ENCODE measurements at places on chromosomes 4 and X.

DNA sequence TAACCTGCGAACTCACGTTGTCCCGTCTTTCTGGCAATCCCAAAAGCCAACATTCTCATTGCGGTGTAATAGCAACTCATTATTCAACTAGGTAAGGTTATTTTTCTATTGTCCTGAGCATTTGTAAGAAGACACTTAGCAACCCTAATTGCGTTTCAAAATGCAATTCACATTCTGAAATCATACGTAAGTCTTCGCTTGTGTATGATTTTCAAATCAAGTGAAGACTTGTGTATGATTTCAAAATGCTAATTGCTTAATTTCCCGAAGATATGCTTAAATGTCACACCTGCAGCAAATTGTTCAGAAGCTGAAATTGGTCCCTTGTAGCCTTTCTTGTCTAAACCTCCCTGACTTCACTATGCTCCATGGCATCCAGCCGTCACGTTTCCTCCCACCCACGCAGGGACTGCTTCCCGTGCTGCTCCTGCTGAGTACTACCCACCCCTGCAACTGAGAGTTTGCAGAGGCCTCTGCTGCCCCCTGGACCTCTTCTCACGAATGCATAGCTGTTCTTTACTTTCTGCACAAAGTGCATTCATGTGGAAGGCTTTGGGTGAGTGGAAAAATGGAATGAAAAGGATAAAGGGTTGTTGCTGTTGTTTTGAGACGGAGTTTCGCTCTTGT, 40.8 kb upstream of the CLDN24 start:
- DNase-seq: no peak

DNA sequence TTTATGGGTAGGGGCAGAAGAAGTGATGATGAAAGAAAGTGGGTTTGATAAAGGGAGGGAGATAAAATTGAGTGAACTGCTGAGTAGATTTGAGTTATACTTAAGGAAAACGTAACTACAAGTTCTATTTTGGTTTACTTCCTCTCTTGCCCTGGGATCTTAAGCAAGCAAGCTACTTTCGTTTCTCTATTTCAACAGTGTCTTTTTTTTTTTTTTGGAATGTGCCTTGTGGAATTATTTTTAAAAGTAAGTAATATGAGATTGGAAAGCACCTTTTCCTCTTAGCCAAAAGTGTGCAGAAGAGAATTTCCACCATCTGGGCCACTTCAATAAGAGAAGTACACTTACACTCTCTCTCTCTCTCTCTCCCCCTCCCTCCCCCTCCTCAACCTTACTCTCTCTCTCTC, 16.0 kb upstream of the C4orf36 start:
- DNase-seq: no peak

GRCh38 chr4:120865985-120866384, 56.5 kb downstream of the PRDM5 start:
- peak; percentile 74 for DNase-seq

DNA sequence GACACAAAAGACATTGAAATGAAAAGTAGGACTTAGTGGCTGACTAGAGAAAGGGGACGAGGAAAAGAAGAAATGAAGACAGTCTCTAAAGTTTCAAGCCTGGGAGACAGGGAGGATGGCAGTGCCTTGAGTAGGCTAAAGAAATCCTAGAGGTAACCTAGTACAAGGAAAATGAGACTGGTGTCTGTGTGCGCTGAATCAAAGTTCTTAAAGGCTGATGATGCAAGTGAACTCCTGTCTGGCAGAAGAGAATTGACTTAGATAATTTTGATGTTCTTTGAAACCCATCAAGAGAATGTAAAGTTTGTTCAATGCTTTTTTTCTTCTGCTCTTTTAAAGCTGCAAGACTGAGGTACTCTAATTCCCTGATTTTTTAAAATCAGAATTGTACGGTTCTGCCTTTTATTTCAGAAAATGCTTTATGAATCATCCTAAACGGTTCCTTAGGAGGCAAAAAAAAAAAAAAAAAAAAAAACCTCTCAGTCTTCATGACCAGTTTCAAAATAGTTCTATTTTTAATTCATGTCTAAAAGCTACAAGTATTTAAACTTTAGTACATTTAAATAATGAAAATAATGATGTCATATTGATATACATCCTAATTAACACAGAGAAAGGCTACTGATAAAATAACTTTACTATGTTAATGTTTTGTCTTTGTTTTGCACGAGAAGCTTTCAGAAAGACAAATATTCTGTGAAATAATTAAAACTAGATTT, 189.8 kb downstream of the PPP3CA start:
- no peak for DNase-seq

- peak; percentile 3 for DNase-seq
These were observed 91.3 kb downstream of the PTPN13 start for GRCh38 chr4:86685401-86685800.

DNA sequence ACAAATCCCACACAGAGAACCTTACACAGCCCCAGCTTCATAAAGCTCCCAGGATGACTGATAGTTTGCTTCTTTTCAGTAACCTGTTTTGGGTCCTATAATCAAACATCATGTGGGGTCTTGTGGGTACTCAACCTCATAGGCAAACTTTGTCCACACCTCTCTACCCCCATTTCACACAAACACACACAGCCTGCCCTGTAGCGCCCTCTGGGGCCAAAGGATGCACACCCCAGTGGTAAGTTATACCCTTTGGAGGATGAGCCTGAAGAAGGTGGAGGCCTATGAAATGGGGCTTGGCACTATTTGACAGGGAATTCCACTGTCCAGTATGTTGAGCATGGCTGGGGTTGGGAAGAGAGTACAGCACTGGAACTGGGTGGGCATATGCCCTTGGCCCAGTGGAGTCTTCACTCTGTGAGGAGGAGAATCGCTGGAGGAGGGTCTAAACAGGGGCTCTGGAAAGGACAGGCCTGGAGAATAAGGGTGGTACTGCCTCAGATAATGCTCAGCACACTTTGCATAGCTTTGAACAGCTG, 30.5 kb upstream of the COL25A1 start:
- DNase-seq: no peak

DNA sequence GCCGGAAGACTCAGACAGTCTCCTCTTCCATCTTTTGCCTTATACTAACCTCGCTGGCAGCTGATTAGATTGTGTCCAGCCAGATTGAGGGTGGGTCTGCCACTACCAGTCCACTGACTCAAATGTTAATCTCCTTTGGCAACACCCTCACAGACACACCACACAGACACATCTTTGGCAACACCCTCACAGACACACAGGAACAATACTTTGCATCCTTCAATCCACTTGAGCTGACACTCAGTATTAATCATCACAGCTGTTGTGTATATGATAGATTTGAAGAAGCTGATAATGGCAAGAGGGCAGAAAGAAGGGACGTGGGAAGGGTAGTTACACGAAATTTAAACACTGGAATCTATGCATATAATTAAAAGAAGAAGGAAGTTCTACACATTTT, 139.5 kb downstream of the ANKRD50 start:
- DNase-seq: no peak

GRCh38 chr4:38162240-38162784, 202.1 kb downstream of the PTTG2 start:
- peak; percentile 7 for DNase-seq

DNA sequence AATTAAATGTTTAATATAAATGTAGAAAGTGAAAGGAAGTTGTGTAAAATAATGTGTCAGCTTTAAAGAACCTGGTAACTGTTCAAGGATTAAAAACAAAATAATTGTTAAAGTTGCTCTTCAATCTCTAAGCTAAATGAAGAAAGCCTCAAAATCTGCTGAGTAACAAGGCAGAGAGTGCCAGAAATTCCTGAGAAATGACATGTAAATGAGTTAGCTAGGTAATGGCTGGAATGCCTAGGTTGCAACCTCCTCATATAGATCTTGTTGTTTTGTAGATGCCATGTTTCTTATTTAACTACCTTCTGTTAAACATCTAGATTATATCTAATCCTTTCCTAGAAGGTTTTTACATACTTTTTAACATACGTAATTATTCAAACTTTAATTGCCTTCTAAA, 763.6 kb upstream of the AGA start:
- DNase-seq: no peak

DNA sequence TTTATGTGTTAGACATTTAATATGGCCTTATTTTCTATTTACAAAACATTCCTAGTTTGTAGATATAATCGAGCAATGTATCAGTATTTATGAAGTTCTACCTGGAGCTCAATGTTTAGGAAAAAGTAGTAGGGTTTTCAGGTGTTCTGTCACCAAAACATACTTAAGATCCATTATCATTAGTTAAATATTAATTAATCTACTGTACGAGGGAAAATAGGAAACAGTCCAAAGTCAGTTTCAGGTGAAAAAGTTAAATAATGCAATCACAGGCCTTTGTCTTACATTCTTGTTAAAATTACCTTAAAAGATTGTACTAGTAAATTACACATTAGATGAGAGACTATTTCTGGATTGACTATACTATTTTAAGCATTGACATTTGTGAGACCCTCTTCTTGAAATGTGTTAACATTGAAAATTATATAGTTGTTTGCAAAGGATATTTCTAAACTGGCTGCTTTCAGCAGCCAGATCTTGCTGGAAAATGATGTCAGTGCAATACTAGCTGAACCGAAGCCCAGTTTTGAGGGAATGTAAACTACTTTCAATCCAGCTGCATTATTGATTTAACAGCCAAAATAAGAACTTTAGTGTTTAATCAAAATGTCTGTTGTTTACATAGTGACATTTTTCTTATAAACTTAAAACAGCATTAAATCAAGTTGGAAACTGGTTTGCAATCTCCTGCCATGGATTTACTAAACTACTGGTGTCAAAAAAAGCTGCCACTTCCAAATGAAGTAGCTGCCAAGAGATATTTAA, 19.3 kb downstream of the GUCY1B1 start:
- DNase-seq: no peak

- DNase-seq: no peak
These were observed 18.7 kb upstream of the ZNF185 start for GRCh38 chrX:152878976-152879755.

DNA sequence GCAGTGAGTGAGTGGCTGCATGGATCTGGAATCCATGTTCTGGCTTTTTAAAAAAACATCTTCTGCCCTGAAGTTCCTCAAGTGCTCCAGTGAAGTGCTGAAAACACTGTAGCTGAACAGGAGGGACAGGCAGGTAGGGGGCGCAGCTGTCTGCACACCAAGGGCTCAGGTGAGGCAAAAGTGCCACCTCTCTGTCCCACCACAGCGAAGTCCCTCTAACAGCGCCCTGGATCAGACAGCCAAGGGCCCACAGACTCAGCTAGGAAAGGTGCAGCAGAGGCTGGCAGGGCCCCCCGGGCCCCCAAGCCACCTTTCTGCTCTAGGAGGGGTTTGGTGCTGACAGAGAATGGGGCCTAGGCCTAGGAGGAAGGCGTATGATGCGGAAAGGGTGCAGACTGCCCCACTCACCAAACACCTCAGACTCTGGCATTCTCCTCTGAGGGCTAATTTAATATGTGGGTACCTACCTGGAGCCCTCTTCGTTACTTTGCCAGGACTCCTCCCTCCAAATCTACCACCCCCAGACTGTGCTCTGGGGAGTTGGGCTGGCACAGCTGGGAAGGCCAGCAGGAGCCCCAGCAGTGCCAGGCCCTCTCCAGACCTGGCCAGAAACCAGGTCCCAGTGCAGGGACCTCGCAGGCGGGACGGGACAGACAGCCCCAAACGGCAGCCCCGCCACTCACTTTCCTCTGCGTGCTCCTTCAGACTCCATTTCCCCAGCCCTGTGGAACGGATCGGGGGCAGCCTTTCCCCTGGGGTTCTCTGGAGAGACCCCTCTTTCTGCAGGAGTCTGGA, 73.7 kb downstream of the ENPP6 start:
- DNase-seq: no peak

GRCh38 chr4:36763814-36764213, 480.7 kb upstream of the NWD2 start:
- DNase-seq: no peak

DNA sequence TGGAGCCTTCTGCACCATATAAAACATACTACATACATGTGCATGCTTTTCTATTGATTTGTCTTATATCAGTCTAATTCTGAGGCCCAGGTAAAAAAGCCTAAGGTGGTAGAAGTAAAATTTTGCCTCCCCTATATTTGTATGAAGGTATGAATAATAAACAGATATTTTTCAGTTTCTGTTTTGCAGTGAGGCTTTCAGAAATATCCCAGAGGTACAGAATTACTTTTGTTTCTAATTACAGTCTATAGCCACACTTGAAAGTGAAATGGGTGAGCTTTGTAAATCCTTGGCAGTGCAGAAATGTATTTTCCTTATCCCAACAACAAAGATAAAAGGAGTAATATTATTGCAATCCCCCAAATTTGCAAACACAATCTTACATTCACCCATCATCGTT, 59.5 kb downstream of the DDX60 start:
- no peak for DNase-seq

GRCh38 chr4:75545526-75545925, 10.3 kb upstream of the ODAPH start:
- DNase-seq: no peak

DNA sequence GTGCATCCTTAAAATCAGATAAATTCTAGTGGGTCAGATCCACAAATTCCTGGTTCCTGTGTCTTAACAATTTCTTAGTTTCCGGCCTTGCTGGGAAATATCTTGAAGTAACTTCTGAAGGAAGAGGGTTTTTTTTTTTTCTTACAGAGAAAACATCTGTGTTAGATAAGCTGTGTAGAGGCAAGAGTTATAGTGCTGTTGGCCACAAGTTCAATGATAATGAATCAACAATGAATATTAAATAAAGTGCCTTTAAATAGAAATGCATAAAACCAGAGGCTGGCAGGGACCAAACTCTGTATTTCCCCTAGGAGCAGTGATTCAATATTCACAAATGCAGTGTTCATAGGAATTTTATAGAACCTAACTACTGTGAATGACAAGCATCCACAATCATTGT, 711.9 kb upstream of the ATOH1 start:
- DNase-seq: no peak

DNA sequence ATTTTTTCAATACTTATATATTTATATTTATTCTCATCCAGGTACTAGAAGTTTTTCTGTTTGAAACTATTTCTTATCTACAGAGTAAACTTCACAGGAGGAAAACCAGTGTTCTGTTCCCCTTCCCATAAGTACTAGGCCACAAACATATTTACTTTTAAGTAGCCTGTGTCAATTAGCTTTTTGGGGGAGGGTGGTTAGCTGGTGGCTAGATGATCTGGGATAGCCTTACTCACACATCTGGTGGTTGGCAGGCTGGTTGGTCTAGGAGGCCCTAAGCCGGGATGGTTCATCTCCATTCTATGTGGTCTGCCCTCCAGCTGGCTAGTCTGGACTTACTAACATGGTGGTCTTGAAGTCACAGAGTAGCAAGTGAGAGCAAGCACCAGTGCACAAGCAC, 6.2 kb downstream of the JADE3 start:
- no peak for DNase-seq

DNA sequence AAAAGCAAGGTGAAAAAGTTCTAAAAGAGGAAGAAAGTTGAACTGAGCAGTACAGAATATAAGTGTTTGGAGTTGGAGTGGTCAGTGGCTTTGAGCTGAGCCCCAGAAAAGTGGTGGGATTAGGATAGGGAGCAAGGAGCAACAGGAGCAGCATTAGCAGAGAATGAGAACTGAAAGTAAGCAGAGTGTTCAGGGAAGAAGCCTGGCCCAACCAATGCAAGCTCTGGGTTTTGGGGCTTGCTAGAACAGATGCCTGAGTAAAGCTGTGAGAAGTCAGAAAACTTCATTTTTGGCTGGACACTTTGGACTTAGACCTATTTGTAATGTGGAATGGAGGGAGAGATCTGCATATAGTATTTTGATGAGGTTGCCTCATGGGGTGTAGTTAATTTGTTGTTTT, 17.8 kb downstream of the JADE1 start:
- no peak for DNase-seq

- no peak for DNase-seq
These were observed 177.6 kb downstream of the RNF150 start for GRCh38 chr4:140955641-140956040.

GRCh38 chr4:179563741-179564140, 2121.5 kb upstream of the AGA start:
- no peak for DNase-seq

GRCh38 chr4:115356176-115356575, 242.8 kb upstream of the NDST4 start:
- no peak for DNase-seq
